Pons (tissue), 1 donor: ENCODE measurements at places on chromosomes 13 and 19.

DNA sequence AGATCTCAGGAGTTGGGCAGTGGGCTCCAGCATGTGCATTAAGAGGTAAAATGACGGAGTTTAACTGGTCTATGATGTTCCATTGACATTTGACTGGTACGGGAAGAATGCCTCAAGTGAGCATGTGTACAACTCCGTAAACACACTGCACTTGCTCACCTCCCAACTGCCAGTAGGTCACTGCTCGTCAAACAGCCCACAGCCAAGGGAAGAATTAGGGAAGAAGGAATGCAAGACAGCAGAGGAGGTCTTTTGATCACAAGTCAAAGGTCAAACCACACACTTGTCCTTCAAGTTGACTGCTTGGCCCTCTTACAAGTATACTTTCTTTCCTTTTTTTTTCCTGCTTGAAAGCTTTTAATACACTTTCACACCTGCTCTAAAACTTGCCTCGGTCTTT is 236.7 kb downstream of the B3GLCT start:
- DNase-seq: no peak

GRCh38 chr13:28145049-28145448 is 6.7 kb downstream of the PAN3 start:
- DNase-seq: no peak

DNA sequence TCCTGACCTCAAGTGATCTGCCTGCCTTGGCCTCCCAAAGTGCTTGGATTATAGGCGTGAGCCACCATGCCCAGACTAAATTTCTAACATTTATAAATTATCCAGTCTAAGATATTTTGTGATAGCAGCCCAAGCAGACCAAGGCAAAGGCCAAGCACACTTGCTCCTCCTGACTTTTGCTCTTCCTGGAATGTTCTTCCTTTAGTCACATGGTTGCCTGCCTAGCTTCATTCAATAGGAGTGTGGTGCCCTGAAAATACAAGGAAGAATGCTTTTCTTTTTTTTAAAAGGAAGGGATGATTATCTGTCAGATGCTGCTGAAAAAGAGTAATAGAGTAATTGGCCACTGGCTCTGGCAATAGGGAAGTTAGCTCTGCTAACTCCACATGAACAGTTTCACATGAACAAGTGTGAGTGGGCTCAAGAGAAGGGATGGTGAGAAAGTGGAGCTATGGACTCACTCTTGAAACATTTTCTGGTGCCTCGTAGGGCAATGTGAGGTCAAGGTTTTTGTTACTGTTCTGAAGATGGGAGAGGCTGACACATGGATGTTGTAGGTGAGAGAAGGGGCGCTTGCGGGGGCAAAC is 47.1 kb downstream of the USPL1 start:
- DNase-seq: peak; percentile 24

DNA sequence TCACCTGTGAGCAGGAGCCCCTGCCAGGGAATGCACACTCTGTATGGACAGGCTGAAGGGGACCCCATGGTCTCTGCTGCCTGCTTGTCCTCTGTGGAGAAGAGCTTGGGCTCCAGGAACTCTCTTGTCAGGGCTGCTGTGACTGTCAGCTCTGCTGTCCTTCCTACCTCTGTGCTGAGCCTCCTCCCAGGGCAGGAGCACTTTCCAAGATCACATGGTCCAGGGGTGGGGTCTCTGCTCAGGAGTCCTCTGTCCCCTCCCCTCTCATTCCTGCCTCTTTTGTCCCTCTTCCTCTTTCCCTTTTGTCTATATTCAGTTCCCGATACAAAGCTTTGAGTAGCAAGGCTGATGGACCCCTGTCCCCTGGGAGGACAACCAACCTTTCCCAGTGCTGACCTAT is at the start of gene CEACAM7:
CEACAM7 (minus strand) TSS at position 173 of the 400 bp plus-strand sequence; CDS start at position 68, 105 bp downstream.
- no peak for DNase-seq

GRCh38 chr13:101298517-101298916 is 117.8 kb downstream of the NALCN start:
- DNase-seq: no peak

- no peak for DNase-seq
Measured at GRCh38 chr13:39530916-39531315, 72.1 kb downstream of the LHFPL6 start.

GRCh38 chr19:17333611-17334413 is 843 bp downstream of the ANO8 start:
- DNase-seq: no peak

GRCh38 chr13:65629926-65630325 is 1600.2 kb downstream of the PCDH9 start:
- no peak for DNase-seq

DNA sequence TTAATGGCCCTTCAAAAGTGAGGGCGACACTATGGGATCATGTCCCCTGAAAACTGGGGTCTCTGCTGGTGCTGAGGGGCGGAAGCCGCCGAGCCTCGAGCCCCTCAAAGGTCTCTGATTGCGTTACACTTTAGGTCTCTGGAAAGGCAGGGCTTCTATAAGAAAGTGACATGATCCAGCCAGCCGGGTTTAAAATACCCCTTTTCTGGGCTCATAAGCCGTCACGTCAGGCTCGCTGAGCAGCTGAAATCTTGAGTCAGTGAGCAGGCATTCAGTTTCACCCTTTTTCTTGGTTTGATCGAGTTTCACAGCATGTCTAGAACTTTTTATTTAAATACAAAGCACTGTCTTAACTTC is 600 bp upstream of the HMGB1 start:
- no peak for DNase-seq

DNA sequence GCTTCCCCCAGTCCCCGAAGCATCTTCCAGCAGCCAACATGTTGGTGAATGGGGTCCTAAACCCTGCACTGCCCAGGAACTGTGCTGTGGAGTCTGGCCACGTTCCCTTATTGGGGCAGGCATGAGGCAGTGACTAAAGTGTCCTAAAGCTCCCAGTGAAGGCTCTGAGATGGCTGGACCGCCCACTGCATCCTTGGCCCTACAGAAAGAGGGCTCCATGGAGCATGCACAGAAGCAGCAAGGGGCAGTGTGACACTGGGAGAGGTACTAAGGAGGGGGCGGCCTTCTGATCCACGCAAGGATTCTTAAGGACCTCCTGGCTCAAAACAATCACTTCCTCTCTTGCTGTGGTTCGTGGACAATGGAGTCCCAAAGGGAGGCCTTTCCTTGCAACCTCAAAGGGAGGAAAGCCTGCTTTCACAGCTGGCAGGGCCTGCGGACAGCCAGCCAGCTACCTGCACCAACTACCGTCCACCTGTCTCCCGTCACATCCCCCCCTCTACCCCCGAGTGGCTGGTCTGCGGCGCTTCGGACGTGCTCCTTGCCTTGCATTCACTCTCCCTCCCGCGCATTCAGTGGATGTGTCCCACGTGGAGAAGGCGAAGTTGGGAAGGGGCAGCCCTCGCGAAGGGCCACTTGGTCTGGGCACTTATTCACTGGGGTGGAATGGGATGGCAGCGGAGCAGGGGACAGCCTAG is 63.9 kb upstream of the STARD13 start:
- peak; percentile 35 for DNase-seq

- no peak for DNase-seq
Measured at GRCh38 chr13:82467626-82468025, 1414.6 kb downstream of the SLITRK1 start.

DNA sequence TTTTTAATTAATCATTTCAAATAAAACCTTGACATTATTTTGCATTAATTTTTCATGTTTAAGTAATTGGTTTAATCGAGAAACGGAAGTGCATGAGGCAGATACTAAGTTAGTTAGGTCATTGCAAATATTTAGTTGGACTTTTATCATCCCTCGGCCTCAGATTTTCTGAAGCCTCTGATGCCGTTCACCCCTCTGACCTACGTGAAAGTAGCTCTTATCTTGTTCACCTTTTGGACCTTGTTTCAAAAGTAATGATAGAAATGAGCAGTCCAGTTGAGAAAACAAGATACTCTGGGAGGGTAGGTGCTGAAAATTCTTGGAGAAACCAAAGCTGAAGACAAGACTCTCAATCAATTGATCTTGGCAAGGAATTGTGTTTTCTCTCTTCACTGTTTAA is 23.0 kb downstream of the LAIR2 start:
- no peak for DNase-seq

DNA sequence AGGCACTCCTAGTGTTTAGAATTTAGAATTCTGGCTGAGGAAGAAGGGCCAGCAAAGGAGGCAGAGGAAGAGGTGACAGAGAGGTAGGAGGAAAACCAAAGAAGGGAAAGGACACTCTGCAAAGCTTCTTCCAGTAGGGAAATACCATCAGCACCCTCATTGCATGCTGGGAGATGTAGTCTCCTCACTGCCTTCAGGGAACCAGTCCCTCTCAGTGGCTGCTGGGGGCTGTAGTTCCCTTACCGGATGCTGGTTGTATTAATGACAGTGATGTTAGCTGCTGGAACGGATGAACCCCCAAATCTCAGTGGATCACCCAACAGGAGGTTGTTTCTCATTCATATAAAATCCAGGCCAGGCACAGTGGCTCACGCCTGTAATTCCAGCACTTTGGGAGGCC is 10.1 kb downstream of the GRIN2D start:
- peak; percentile 62 for DNase-seq
